ENCODE measurements at places on chromosomes 1 and 21.

GRCh38 chr1:229114315-229114714 lies 156.6 kb upstream of the RAB4A start:
- no peaks in the 10 kb centered on the region for H3K36me3 ChIP-seq
- H3K27me3 ChIP-seq, result no peaks in the 10 kb centered on the region
- H3K4me3 ChIP-seq, result no peak overlapping the region
- H3K4me1 ChIP-seq, result peaks cover 24% of the 10 kb centered on the region

GRCh38 chr21:22703521-22703920 lies 1705.3 kb downstream of the NCAM2 start:
- H3K4me1 ChIP-seq, result no peaks in the 10 kb centered on the region
- H3K27me3 ChIP-seq, result no peaks in the 10 kb centered on the region
- no peaks in the 10 kb centered on the region for H3K36me3 ChIP-seq
- DNase-seq, result no peak
- H3K27ac ChIP-seq, result no peak overlapping the region
- H3K4me3 ChIP-seq, result no peak overlapping the region

DNA sequence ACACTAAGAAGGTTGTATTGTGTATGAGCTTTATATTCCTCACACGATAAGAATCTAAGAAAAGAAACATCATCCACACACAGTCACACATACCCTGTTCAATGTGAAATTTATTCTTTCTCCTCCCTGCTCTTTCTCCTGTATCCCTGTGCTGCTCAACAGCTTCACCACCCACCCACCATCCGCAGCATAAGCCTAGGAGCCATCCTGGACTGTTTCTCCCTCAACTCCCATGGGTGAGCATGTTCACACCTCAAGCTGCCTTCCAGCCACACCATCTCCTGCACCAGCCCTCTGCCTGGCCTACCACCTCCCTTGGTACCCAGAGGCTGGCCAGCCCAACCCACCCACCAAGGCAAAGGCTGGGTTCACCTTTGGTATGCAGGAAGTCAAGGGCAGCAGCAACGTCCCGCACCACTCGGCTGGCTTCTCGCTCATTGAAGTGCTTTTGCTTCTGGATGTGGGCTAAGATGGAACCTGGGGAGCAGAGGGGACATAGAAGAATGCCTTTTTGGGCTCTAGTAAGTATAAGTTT lies 20.3 kb upstream of the KNCN start:
- no peaks in the 10 kb centered on the region for H3K4me1 ChIP-seq
- H3K4me3 ChIP-seq, result no peak overlapping the region
- H3K27ac ChIP-seq, result no peak overlapping the region
- H3K36me3 ChIP-seq, result no peaks in the 10 kb centered on the region
- no peak for DNase-seq
- H3K27me3 ChIP-seq, result no peaks in the 10 kb centered on the region

GRCh38 chr1:201399352-201400126 lies 415 bp upstream of the LAD1 start:
- H3K36me3 ChIP-seq, result no peaks in the 10 kb centered on the region
- H3K27me3 ChIP-seq, result no peaks in the 10 kb centered on the region
- no peak for DNase-seq
- H3K4me1 ChIP-seq, result peaks cover 38% of the 10 kb centered on the region
- peak overlapping the region; percentile 46 for H3K4me3 ChIP-seq

DNA sequence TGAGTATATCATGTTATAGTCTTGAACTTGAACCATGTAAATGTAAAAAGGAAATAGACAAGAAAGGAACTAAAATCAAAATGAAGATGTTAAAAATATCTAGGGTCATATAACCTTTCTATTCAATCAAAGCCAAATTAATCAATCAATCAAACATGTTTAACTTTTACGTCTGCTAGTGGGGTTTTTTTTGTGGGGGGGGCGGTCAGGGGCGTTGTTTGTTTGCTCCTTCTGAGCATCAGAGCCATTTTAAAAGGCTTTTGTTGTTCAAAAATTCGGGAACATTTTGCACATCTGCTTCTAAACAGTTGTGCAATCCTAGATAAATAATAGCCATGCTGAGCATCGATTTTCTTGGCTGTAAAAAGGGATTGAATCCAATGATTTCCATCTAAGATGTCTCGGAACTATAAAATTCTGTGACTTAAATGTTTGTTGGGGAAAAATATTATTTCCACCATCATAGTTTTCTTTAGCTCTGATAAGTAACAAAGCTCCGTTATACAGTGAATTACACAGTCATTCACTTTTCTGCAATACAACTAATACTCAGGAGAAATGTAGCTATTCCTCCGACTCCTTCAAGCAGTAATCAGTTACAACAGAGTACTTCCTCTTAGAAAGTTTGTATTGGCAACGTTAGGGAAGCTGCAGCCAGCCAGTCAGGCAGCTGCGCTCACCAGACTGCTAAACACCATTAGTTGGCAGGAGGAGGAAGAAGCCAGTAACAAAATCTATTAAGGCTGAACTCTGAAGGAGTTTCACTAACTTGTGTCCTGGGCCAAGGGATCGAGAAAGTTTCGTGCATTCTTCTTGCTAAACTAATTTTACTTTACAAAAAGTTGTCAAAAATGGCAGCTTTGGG lies 2.2 kb downstream of the SPATA6 start:
- no peak for DNase-seq
- peak overlapping the region; percentile 87 for H3K27ac ChIP-seq
- H3K4me1 ChIP-seq, result peaks cover 39% of the 10 kb centered on the region
- H3K4me3 ChIP-seq, result peak overlapping the region; percentile 83
- H3K27me3 ChIP-seq, result no peaks in the 10 kb centered on the region
